ENCODE measurements at places on chromosomes 4 and X.

DNA sequence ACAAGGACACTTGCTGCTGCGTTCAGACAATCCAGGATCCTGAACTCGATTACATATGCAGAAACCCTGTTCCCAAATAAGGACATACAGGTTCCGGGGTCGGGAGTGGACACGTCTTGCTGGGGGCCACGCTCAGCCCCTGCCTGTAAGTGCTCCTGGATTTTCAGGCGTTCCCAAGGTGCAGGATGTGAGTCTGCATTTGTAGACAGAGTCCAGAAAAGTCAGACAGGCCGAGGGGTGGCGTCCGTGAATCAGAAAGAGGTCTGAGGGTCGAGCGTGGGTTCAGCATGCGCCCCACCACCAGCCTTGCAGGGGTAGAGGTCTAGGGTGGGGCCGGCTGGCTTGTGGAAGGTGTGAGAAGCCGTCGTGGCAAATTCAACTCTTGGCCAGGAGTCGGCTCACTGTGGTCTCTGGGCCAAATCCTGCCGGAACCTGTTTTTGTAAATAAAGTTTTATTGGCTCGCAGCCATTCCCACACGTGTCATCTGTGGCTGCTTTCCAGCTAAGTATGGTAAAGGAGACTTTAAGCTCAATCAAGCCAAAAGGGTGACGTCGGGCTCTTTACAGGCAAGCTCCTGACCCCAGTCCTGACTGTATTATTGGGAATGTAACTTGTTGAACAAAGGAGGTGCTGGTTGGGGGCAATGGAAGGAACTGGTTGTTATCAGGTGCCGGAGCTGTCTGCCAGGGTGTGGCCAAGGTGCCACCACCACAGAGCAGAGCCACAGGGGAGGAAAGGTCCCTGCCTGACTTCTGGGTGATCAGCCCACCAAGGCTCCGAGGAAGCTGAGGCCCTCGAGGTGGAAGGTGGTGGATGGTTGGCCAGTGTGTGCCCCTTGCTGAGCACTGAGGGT, 7.4 kb downstream of the DOK7 start:
- no peak for DNase-seq

- no peak for DNase-seq
These were observed 761 bp upstream of the FRYL start for GRCh38 chr4:48780865-48781214.

DNA sequence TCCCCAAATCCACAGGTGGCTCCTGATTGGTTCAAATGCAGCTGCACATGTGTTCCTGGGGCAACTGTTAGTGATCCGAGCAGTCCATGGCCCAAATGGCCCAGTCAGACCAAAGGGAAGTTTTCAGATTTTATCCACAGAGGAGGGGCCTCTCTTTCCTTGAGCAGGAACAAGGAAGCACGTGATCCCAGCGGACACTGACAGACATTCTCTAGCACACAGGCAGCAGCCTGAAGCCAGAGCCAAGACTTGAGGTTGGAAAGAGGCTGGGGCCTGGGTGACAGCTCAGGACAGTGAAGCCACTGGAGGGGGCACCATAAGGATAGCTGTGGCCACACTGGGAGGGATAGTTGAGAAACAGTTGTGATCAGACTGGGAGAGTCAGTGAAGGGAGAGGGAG, 3.5 kb upstream of the ZFP92 start:
- no peak for DNase-seq

- DNase-seq, result no peak
These were observed 28.0 kb downstream of the NYX start for GRCh38 chrX:41475191-41475590.

DNA sequence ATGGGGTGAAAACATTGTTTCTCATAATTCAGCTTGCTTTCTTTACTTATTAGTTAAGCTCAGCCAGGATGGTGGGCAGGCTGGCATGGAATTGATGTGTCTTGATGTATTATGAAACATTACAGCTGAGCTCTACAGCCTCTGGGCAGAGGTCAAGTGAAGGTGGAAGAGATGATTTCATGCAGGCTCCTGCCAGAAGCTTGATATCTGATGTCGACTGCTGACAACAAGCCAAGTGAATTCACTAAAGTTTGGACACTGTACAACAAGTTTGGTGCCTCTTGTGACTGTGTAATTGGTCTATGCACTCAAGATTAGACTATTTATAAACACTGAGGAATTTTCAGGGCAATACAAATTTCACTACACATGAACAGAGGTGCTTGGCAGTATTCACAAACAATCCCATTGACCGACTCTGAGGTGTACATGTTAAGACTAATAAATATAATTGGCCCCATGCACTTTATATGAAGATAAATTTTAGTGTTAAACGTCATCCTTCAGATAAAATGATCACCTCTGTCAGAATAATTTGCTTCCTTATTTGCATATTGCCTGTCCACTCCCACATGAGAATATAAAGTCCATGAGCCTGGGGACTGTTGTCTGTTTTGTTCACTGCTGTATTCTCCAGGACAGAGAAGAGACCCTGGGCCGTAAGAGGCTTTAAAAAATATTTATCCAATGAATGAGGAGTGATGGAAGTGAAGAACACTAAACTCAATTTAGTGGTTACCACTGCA, 612.2 kb downstream of the IQCM start:
- peak; percentile 25 for DNase-seq

- DNase-seq, result no peak
These were observed 7.0 kb downstream of the ALB start for GRCh38 chr4:73410916-73411730.

- DNase-seq, result no peak
These were observed 1560.4 kb upstream of the TENM3 start for GRCh38 chr4:180682776-180683175.

DNA sequence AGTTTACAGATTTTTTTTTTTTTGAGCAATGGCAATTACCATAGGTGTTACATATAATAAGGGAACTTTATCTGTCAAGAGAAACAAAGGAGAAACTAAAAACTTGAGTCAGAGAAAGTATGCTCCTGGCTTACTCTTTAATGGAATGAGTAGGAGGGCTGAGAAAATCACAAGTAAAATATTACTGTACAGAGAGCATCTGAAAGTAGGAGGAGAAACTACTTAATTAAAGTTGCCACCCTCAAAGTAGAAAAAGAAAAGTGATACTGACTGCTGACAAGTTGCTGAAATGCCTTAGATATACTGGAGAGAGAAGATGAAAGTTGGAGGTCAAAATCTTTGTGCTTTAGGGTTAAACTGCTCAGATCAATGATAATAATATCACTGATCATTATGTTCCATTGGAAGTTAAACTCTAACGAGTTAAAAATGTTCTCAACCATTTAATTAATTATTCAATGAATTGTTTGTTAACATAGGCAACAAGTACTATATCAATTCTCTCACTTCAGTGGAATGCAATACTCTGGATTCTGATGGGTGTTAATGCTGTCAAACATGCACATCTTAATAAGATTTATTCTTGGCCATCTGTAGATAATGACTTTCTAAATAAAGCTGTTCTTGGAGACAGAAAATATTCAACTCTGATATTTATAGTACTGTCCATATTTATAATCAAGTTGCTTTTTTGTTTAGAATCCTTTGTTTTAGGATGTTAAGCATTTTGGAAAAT, 61.2 kb upstream of the CAMK2D start:
- no peak for DNase-seq

DNA sequence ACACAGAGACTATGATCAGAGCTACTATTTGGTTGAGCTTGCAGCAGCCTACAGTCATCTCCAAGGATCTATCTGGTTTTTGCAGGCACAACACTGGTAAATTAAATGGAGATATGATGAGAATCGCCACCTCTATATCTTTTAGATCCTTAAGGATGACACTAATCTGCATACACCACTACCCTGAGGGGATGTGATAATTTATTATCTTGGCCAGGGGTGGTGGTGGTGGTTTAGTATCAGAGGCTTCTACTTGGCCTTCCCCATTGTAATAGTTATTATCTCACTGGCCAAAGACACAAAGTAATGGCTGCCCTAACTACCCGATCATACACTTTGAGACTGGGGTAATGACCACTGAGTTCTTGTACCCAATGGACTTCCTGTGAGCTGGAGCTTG, 21.2 kb downstream of the CCDC160 start:
- no peak for DNase-seq

DNA sequence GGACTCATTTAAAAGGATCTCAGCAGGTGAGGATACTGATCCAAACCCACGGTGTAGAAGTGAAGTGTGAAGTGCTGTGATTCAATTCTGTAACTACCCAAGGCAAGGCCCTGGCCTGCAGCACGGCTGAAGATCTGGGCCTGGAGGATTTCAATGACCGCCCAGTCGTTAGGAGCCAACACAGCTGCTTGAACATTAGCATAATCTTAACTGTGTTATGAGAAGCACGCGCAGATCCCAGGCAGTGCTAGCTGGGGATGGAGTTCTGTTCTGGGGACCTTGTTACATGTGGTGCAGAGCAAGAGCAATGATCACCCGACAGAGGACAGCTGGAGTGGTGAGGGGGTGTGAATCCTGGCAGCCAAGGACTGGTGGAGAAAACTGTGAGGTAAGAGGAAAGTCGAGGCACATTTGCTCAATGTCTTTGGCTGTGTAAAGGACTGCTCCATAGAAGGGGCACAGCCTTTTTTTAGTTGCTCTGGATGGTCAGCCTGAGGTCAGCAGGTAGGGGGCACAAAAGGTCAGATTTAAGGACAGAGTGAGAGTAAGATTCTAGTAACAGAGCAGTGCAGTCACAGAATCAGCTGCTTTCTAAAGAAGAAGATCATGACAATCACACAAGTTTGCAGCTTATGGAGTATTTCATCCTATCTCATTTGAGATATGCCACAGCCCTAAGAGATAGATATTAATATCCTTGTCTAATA, 181.8 kb downstream of the DCLK2 start:
- DNase-seq, result no peak

DNA sequence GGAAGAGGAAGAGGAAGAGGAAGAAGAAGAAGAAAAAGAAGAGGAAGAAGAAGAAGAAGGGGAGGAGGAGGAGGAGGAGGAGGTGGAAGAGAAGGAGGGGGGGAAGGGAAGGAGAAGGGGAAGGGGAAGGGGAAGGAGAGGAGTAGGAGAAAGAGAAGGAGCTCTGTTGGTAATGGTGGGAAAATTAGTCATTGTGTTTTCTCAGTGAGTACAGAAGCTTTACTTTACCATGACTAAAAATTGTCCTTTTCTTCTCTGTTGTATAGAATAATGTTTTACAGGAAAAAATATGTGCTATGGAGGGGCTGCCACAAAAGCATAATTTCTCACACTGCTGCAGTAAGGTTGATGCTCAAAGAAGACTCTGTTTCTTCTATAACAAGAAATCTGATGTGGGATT, 4.1 kb downstream of the AFM start:
- DNase-seq, result no peak

- DNase-seq, result no peak
These were observed 118.8 kb downstream of the GABRA2 start for GRCh38 chr4:46270986-46271596.

GRCh38 chrX:386239-386767, 404 bp downstream of the PPP2R3B start:
- DNase-seq, result no peak

GRCh38 chrX:108132876-108133275, 41.3 kb downstream of the ATG4A start:
- DNase-seq, result no peak

GRCh38 chr4:125123570-125124109, 191.1 kb upstream of the FAT4 start:
- no peak for DNase-seq

DNA sequence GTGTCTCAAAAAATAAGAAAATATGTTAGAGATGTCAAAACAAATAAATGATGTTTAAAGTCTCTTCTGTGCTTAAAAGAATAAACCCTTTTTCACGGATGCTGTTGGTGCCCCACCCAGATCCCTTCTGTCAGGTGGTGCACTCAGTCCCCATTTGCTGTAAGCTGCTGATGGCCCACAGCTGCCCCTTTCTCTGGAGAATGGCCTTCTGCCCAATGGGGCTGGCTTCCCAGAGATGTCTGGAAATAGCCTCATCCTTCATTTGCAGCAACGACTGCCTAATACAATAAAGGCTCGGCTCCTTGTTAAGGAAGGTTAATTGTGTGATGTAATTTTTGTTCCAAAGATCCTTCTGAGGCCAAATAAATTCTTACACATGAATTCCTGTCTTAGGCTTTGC, 31.8 kb downstream of the ETNPPL start:
- no peak for DNase-seq

GRCh38 chrX:70434352-70434866, 10.2 kb upstream of the DLG3 start:
- DNase-seq, result peak; percentile 60

DNA sequence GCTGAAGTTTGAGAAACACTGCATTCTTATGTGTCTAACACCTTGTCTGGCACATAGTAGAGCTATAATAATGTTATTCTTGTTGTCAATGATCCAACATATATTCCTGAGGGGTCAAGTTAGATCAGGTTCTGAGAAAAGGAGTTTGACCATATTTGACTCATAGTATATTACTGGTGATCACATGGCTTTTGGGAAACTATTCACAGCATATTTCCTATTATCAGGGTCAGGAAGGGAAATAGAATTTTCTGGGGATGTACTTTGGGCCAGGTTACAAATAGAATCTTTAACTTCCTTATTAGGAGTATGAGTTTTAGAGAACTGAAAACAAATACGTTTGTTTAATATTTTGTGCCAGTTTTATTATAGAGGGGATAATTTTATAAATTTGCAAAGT, 11.6 kb downstream of the IL15 start:
- no peak for DNase-seq

DNA sequence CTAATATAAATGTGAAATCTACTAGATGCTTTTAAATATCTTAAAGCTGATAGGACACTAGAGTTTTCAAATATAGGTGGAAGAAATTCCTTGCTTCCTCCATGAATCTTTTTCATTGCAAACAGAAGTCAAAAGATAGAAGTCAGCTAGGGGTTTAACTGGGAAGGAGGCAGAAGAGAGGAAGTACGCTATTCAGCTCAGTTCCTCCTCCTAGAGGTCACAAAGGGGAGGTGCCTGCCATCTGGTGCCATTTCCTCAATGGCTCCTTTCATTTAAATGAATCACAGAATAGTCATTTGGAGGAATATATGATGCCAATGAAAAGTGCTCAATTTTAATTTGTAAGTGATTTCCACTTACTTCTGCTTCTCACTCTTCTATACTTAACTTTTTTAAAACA, 8.5 kb downstream of the COL25A1 start:
- DNase-seq, result no peak

DNA sequence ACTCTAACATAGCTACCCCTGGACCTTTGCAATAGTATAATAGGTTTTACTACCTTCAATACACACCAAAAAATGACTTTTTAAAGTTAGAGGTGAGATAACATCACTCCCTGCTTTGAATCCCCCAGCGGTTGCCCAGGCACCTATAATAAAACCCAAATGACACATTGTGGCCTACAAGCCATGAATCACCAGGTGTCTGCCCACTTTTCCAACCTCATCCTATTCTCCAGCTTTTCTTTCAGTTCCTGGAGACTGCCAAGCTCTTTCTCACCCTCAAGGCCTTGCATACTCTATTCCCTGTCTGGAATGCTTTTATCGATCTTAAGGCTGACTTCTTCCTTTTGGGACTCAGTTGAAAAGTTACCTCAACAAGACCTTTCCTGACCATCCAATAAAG, 16.4 kb upstream of the PRSS48 start:
- no peak for DNase-seq

Measured in stromal cell of bone marrow (primary cell).